NAMALWA (cell line): ENCODE measurements at places on chromosomes 5 and 9.

- no peak for DNase-seq
Observed at GRCh38 chr5:134911285-134912206, 6.6 kb downstream of the PCBD2 start.

GRCh38 chr9:126407114-126407870, 80.7 kb downstream of the MVB12B start:
- no peak for DNase-seq

DNA sequence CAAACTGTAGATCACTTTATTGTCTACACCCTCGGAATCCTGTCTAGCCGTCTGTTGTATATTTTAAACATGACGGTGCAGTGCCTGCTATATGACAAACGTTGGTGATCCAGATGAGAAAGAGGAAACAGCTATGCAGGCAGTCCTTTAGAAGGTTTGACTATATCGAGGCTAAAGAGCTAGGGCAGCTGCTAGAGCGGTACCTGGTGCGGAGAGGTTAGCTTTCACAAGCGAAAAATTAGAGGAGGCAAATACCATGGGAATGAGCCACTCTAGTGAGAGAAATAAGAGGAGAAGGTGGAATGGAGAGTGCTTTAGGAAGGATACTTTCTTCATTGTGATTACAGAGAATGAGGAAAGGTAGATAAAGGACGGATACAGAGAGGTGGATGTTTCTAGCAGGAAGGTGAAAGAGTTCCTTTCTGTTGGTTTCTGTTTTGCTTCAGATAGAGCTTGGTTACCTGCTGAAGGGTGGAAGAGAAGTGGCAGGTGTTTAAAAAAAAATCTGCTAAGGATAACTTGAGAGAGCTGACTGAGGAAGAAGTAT, 959 bp upstream of the FBXL17 start:
- DNase-seq, result peak; percentile 71

GRCh38 chr5:76376148-76376865, 26.8 kb upstream of the IQGAP2 start:
- DNase-seq, result no peak

GRCh38 chr9:21679432-21679831, 123.0 kb upstream of the MTAP start:
- no peak for DNase-seq

- peak; percentile 69 for DNase-seq
Observed at GRCh38 chr9:37251452-37251851, 131.1 kb downstream of the ZCCHC7 start.

GRCh38 chr5:61653807-61654580, 321.9 kb downstream of the ZSWIM6 start:
- DNase-seq, result no peak

GRCh38 chr9:90547896-90548295, 94.7 kb downstream of the DIRAS2 start:
- peak; percentile 9 for DNase-seq

GRCh38 chr5:74631081-74631953, 9.2 kb downstream of the ENC1 start:
- DNase-seq, result peak; percentile 88

- DNase-seq, result peak; percentile 80
Observed at GRCh38 chr5:176629853-176630680, at the start of the genes EIF4E1B and SNCB. Gene EIF4E1B (plus strand): TSS chr5:176630675. CDS start chr5:176642788, 12,113 bp downstream. Gene SNCB (minus strand): TSS chr5:176630534. CDS start chr5:176629654, 880 bp downstream.

GRCh38 chr5:128154943-128155342, 71.4 kb downstream of the SLC12A2 start:
- no peak for DNase-seq

GRCh38 chr5:8907168-8907868, 638.6 kb downstream of the SEMA5A start:
- DNase-seq, result no peak

DNA sequence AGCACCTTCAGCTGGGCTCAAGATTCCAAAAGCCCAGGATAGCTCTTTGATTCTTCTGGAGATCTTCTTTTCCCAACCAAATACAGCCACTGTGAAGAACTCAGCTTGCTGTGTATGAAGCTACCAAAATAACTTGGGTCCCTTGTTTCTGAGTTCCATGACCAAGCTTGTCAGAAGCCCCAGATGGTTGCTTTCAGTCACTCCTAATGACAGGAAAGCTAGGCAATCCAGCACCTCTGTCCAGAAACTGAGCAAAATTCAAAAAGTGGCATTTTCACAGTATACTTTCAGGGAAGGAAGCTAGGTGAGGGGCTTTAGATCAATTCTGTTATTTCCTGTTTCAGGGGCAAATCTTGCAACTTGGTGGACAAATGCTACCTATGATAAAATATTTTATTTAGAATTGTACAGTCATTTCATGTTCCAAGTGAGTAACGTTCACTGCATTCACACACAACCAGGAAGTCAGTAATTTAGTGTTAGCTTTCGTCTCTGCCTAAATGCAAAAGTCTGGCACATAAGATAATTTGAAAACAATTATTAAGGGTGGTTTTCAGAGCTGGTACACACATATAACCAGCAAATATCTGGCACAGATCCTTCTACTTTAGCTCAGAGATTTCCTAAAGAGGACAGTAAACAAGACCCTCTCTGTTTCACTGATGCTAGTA, 330.1 kb downstream of the GLIS3 start:
- no peak for DNase-seq

DNA sequence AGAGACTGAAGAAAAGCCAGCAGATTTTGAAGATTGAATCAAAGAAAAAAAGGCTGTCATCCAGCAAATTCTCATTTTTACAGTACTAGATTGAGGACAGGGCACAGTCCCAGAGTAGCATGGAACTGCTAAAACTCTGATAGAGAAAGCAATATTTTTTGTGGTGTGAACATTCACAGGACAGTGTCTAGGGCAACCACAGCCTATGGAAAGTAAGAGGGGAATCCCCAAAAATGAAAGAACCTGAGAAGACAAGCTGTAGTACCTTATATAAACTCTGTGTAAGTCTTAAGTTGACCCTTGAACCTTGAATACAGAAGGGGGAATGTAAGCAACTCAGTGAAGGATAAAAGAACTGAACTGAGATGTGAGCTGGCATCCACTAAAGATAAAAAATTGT, 540.3 kb downstream of the HINT1 start:
- no peak for DNase-seq

- peak; percentile 58 for DNase-seq
Observed at GRCh38 chr5:77015938-77016569, 14.2 kb upstream of the AGGF1 start.

DNA sequence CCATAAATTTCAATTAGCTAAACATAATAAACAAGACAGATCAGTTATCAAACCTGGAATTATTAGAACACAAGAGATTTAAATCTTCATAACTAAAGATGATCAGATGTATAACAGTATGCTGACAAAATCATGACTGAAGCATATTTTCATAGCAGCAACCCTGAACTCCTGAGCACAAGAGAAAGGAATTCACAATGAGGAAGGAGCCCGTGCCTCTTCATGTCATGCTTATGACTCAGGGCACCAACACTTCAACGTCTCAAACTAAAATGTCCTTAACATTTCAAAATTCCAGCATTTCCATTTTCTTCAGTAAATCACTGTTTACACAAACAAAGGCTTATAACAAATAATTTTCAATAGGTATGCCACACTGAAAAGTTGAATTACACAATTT, 6.7 kb downstream of the AP3B1 start:
- DNase-seq, result no peak
